ENCODE measurements at places on chromosomes 4 and X.

- no peak for DNase-seq
Observed at GRCh38 chr4:3780347-3781171, 14.4 kb downstream of the ADRA2C start.

GRCh38 chrX:129600981-129601424 lies 53.8 kb downstream of the APLN start:
- no peak for DNase-seq

DNA sequence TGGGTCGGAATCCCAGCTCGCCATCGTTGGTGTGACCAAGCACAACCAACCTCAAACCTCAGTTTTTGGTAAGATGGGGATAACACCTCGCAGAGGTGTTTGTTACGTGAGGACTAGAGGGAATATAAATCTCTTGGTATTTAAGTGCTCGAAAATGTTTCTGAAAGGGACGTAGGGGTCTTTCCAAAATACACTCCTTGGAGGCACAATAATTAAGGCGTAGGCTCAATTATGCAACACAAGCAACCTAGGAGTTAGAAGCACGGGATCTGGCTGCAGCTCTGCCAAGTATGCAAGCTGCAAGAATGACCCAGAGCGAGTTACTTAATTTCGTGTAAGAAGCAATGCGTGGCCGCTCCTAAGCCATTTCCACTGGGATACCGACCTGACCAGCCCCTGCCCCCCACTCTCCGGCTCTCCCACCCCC lies 552 bp downstream of the ADH5 start:
- DNase-seq = no peak

DNA sequence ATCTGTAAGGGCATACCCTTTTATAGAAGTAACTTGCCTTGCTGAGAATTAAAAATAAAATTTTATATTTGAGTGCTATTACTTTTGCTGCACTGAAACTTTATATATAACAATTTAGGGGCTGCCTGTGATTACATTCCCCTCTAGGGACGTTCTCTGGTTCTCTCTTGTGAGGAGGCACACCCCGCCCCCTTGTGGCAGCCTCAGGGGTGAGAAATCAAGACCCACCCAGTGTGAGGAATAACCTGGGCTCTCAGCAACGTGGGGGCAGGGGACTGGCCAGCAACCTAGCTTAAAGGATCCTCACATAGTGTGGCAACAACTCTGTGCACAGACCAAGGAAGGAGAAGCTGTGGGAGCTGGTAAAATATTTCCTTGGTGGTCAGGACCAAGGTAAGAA lies 43.7 kb downstream of the MAGEA9 start:
- DNase-seq = no peak

DNA sequence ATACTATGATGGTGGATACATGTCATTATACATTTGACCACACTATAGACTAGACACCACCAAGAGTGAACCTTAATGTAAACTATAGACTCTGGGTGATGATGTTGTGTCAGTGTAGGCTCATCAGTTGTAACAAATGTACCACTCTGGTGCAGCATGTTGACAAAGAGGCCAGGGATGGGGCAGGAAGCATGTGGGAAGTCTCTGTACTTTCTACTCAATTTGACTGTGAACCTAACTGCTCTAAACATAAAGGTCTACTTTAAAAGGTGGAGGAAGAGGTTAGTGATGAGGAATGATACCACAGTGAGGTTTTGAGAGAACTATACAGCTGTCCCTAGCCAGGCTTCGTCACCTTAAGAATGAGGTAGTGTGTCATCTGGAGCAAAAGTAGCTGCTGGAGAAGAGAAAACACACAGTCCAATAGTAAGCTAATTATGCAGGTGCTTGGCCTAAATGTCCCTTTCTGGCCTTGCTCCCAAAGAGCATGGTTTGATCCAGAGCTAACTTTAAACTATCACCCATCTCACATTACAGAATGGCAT lies 38.4 kb downstream of the GRSF1 start:
- DNase-seq = no peak

- no peak for DNase-seq
Observed at GRCh38 chrX:30637874-30638815, 15.1 kb upstream of the GK start.

GRCh38 chr4:76782837-76783236 lies 115.1 kb downstream of the SOWAHB start:
- no peak for DNase-seq

DNA sequence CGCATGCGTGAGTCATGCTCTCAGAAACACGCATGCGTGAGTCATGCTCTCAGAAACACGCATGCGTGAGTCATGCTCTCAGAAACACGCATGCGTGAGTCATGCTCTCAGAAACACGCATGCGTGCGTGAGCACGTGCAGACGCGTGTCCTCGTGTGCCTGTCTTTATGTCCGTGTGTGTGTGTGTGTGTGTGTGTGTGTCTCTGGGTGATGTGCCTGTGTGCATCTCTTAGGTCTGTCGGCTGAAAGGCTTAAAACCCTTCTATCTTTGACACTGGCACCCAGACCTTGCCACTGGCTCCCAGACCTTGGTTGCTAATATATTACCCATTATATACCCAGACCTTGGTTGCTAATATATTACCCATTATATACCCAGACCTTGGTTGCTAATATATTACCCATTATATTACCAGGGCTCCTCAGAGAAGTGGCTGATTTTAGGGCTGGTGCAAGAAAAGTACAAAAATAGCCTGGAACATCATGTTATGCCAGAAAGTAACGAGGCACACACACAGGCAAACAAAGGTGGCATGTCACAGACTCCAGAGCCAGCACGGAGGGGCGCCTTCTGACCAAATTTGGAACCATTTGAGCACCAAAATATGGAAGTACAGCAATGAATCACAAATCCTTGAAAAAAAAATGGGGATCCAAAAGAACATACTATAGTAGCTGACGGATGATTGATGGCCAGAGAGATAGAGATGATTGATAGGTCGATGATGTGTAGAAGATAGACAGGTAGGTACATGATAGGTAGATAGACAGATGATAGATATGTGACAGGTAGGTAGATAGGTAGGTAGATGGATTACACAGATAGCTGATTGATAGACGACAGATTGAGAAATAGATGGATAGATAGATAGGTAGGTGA lies 19.2 kb upstream of the ADRA2C start:
- no peak for DNase-seq

DNA sequence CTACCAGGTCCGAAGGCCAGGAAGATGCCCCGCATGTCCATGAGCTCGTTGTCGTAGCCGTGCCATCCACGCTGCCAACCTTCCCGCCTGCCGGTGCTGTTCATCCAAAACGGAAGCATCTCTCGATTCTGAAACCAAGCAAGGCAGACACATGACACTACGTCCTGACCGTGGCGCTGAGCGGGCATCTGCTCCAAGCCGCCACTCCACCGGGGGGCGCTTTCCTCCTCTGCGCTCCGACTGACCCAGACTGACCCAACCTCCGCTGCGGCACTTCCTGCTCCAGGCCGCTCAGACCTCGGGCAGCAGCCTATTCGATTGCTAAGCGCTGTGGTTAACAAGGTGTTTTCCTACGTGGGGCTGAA lies 120.5 kb downstream of the ENPP6 start:
- DNase-seq = no peak

GRCh38 chr4:151694961-151695720 lies 65.7 kb downstream of the GATB start:
- no peak for DNase-seq

- DNase-seq = no peak
Observed at GRCh38 chr4:128825226-128825625, 15.7 kb downstream of the JADE1 start.

DNA sequence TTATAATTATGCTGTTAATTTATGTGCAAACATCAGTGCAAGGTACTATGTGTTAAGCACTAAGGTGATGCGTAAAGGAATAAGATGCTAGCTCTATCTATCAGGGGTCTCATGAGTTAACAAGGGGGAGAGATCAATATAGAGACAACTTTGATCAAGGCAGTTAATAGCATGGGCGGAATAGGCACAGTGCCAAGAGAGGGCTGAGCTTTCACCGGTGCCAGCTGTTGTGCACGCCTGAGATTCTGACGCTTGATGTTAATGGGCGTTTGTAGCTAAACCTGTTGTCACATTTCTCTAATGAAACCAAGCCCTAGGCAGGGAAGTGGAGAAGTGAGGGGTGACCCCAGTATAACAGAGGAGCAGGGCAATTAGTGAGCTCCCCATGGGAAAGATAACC lies 86.0 kb upstream of the NMU start:
- DNase-seq = no peak

- DNase-seq = no peak
Observed at GRCh38 chrX:39725928-39726619, 371.7 kb downstream of the BCOR start.

DNA sequence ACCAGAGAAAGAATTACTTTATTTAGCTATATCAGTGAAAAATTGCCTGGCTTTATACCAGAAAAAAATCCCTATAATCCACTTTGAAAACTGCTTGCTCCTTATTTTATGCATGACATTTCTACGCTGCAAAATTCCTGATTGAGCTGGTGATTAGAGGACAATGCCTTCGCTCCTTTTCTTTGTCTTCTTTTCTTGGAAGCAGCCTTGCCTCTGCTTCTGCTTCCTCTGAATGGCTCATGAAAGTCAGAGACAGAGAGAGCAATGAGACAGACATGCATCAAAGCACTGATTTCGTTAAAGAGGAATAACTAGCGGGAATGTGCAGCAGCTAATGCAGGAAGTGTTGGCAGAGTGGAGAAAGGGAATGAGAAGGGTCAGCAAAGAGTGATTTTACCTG lies 294.3 kb upstream of the IGFBP7 start:
- DNase-seq = no peak
